Dermis blood vessel endothelial cell (primary cell): ENCODE measurements at places on chromosomes 3 and 15. TPM values are rescaled to one million over a fixed set of nuclear protein-coding genes. Genes with fewer than 3 reads are reported as not detected.

The NOX5 gene
- under 0.01 TPM in 1 of 2 replicates, not detected in the other for total RNA-seq

The MEGF11 gene
- total RNA-seq = not detected in 2 replicates

DNA sequence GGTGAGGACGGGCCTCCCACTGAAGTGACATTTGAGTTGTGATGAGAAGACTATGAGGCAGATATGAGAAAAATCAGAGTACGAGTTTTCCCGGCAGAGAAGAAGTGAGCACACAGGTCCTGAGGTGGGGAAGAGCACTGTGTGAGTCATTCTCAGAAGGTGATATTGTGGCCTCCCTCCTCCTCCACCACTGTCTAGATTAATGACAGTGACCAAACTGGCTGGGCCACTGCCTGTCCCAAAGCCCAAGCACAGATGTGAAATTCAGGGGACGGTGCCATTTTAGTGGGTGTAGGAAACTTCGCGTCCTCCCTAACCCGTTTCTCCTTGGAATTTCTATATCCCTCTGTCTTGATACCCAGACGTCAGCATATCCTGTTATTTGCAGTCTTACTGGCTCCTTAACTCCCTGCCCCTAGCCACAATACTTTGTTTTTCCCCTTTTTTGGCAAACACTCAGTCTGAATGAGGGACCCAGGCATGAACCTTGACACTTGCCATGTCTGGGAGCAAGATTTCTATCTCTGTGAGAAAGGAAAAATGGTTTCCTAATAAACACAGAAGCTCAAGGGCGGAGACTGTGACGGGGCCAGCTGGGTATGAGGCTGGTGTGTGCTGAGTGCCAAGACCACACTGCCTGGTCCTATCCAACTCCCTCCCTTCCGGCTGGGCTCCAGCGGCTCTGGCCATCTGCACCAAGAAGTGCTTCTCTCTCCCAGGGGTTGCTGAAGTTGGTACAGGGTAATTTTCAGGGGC is 15.2 kb downstream of the PRICKLE2 start:
- DNase-seq = peak; percentile 43

- peak; percentile 31 for DNase-seq
These were observed 451 bp downstream of the ONECUT1 start for GRCh38 chr15:52789601-52790168.

- no peak for DNase-seq
These were observed 7.3 kb downstream of the NTRK3 start for GRCh38 chr15:88249220-88249619.

DNA sequence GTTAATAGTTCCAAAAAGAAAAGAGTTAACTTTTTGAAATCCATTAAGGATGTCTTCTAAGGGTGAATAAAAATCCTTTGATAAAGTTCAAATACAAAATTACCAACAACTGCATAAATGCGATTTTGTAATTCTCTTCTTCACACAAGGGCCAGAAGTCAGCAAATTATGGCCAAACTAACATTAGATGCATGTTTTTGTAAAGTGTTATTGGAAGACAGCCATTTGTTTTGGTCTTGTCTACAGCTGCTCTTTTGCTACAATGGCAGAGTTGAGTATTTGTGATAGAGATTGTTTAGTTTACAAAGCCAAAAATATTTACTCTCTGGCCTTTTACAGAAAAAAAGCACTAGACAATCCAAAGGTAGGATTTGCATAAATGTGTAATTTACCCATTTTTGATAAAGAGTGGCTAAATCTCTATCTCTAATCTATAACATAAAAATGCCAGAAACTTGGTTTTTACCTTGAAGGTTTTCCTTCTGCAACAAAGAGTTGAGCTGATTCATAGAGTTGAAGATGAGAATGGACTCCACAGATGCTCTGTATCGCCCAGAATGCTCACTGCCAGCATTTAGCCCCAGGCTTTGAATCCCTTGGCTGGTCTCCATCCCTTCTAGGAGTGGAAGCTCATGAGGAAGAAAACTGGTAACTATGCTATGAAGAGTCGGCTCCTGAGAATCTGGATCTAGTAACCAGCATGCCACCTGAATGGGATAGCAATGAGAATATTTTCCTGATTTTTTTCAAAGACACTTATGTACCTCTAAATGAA is 64.5 kb downstream of the POLQ start:
- no peak for DNase-seq

- no peak for DNase-seq
These were observed 115.2 kb downstream of the ASB7 start for GRCh38 chr15:100717596-100717995.

GRCh38 chr3:49775538-49775937 is 10.8 kb downstream of the IP6K1 start:
- DNase-seq = no peak
